ENCODE measurements at places on chromosomes 1 and 21. TPM values are rescaled to one million over a fixed set of nuclear protein-coding genes. Genes with fewer than 3 reads are reported as not detected.

LAMC2 gene
- total RNA-seq: 3.4 TPM

CFHR4 gene
- total RNA-seq: not detected

PEAR1 gene
- total RNA-seq: 13.8 TPM

C8A gene
- not detected for total RNA-seq

ERICH3 gene
- total RNA-seq: 35.7 TPM

RYR2 gene
- 9.5 TPM for total RNA-seq

NUP133 gene
- total RNA-seq: 46.5 TPM

FAM43B gene
- total RNA-seq: 1.1 TPM

GSTM5 gene
- 5.5 TPM for total RNA-seq

CYP4A22 gene
- not detected for total RNA-seq

IVL gene
- not detected for total RNA-seq

HSPA6 gene
- total RNA-seq: 2.5 TPM

NMNAT2 gene
- total RNA-seq: 52.0 TPM

TSTD1 gene
- 103 TPM for total RNA-seq

NOL9 gene
- 34.6 TPM for total RNA-seq

MX2 gene
- 10.1 TPM for total RNA-seq

MDM4 gene
- 96.2 TPM for total RNA-seq

MYOM3 gene
- 26.8 TPM for total RNA-seq

BCL2L15 gene
- total RNA-seq: 0.68 TPM

CASQ2 gene
- total RNA-seq: 0.74 TPM

FCRL2 gene
- total RNA-seq: 0.16 TPM

SPRR1A gene
- total RNA-seq: not detected

HNRNPCL2 gene
- not detected for total RNA-seq

CLDN19 gene
- 0.24 TPM for total RNA-seq

LPAR3 gene
- 73.8 TPM for total RNA-seq

TEX38 gene
- 362 TPM for total RNA-seq

MEX3A gene
- 2.4 TPM for total RNA-seq

TLCD4 gene
- total RNA-seq: 7.2 TPM

TPM3 gene
- total RNA-seq: 290 TPM

MIXL1 gene
- total RNA-seq: 0.68 TPM

GFI1 gene
- 4.0 TPM for total RNA-seq

SPRR3 gene
- not detected for total RNA-seq

TRIM67 gene
- 0.24 TPM for total RNA-seq

GJC2 gene
- total RNA-seq: 4.2 TPM

KAZN gene
- total RNA-seq: 12.1 TPM

S100A9 gene
- total RNA-seq: 4.6 TPM

DNAI4 gene
- total RNA-seq: 21.7 TPM

RNF186 gene
- 0.19 TPM for total RNA-seq

CXADR gene
- 65.4 TPM for total RNA-seq

DLGAP3 gene
- 19.8 TPM for total RNA-seq

COL24A1 gene
- 1.8 TPM for total RNA-seq

HOOK1 gene
- 20.1 TPM for total RNA-seq

TCHHL1 gene
- 0.12 TPM for total RNA-seq

MPL gene
- 0.47 TPM for total RNA-seq

HAO2 gene
- total RNA-seq: not detected

HIVEP3 gene
- total RNA-seq: 4.8 TPM

PPIAL4G gene
- 0.12 TPM for total RNA-seq

PGBD5 gene
- 28.1 TPM for total RNA-seq

LCE1D gene
- not detected for total RNA-seq

NPR1 gene
- total RNA-seq: 4.3 TPM

ARHGEF16 gene
- total RNA-seq: 17.1 TPM

CCNL2 gene
- 204 TPM for total RNA-seq

SERTAD4 gene
- 1.9 TPM for total RNA-seq

ZSWIM5 gene
- total RNA-seq: 19.5 TPM

FCN3 gene
- 3.6 TPM for total RNA-seq

SRM gene
- 61.4 TPM for total RNA-seq

DONSON gene
- total RNA-seq: 34.4 TPM
